ENCODE measurements at places on chromosomes 2 and 18. TPM values are rescaled to one million over a fixed set of nuclear protein-coding genes. Genes with fewer than 3 reads are reported as not detected.

HOXD13 gene
- total RNA-seq: not detected

CXCR1 gene
- total RNA-seq: 1.5 TPM

ITGA4 gene
- total RNA-seq: 1.7 TPM

KIAA2012 gene
- total RNA-seq: 2.7 TPM

CCDC85A gene
- total RNA-seq: 20.9 TPM

RNMT gene
- total RNA-seq: 55.1 TPM

KLHL30 gene
- total RNA-seq: 0.53 TPM

NFU1 gene
- 35.1 TPM for total RNA-seq

CCL20 gene
- not detected for total RNA-seq

SCYGR4 gene
- not detected for total RNA-seq

OSGEPL1 gene
- total RNA-seq: 9.3 TPM

GCKR gene
- 2.3 TPM for total RNA-seq

MC4R gene
- total RNA-seq: 4.5 TPM

SP5 gene
- 0.43 TPM for total RNA-seq

ARHGEF4 gene
- 206 TPM for total RNA-seq

MTHFD2 gene
- 13.0 TPM for total RNA-seq

CD8B2 gene
- total RNA-seq: 0.93 TPM

REG3A gene
- not detected for total RNA-seq

BCL11A gene
- 60.2 TPM for total RNA-seq

SLC30A3 gene
- 63.6 TPM for total RNA-seq

DSG4 gene
- not detected for total RNA-seq

MAPRE2 gene
- total RNA-seq: 190 TPM

FIGN gene
- 21.7 TPM for total RNA-seq

TLX2 gene
- total RNA-seq: 0.76 TPM

PLEKHA3 gene
- total RNA-seq: 37.7 TPM

AOX1 gene
- 4.3 TPM for total RNA-seq

ASB18 gene
- not detected for total RNA-seq

CIDEA gene
- total RNA-seq: 6.8 TPM

SRBD1 gene
- 10.4 TPM for total RNA-seq

POTEC gene
- not detected for total RNA-seq

STPG4 gene
- 1.3 TPM for total RNA-seq

ZBTB7C gene
- 14.2 TPM for total RNA-seq

STARD6 gene
- not detected for total RNA-seq

MFSD2B gene
- not detected for total RNA-seq

MPP4 gene
- 0.98 TPM for total RNA-seq

SIX2 gene
- total RNA-seq: not detected

DPP10 gene
- 89.6 TPM for total RNA-seq

TGFA gene
- 47.1 TPM for total RNA-seq

SMAD2 gene
- 110 TPM for total RNA-seq

ANKRD30BL gene
- total RNA-seq: 15.3 TPM

KRTCAP3 gene
- 2.7 TPM for total RNA-seq

EMILIN1 gene
- total RNA-seq: 6.2 TPM

ADAM23 gene
- total RNA-seq: 91.5 TPM

DHX57 gene
- 21.7 TPM for total RNA-seq

CRYGB gene
- total RNA-seq: not detected

CHRNG gene
- not detected for total RNA-seq

Measured in dorsolateral prefrontal cortex (tissue), 122 donors.